ENCODE measurements at places on chromosomes 12 and 14.

- no peak for DNase-seq
These were observed 5.8 kb downstream of the SLC24A4 start for GRCh38 chr14:92328664-92329255.

DNA sequence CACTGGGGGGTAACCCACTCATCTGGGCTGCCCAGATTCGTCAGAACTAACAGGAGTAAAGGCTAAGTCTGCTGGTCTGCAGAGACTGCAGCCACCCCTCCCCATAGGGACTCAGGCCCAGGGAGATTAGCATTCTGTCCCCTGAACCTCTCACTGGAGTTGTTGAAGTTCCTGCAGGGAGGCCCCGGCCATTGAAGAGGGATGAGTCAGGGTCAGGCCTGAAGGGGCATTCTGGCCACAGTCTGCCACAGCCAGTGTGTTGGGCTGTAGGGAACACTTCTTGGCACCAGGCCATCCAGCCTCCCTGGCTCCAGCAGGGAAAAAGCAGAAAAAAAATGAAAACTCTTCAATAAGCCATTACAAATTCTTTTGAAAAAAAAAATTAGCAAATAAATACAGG, 35.3 kb downstream of the KLRK1 start:
- DNase-seq, result no peak

DNA sequence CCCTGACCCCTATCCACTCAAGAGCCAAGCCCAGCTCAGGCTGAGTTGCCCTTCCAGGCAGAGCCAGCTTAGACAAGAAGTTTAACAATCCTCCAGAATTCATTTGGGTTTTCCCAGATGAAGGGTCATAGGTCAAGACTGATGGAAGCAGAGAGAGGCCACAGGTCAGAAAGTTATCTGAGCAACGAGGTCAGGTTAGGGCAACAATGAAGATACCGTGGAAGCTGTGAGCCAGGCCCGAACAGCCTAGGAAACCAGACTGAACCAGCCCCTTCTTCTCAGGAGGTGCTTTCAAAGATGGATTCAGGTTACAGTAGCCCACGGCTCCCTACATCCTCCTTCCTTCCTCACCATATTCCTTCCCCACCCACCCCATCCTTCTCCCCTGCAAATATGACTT, 53.1 kb downstream of the RHOJ start:
- no peak for DNase-seq

- no peak for DNase-seq
These were observed 44.5 kb upstream of the ESRRB start for GRCh38 chr14:76331328-76332011.

DNA sequence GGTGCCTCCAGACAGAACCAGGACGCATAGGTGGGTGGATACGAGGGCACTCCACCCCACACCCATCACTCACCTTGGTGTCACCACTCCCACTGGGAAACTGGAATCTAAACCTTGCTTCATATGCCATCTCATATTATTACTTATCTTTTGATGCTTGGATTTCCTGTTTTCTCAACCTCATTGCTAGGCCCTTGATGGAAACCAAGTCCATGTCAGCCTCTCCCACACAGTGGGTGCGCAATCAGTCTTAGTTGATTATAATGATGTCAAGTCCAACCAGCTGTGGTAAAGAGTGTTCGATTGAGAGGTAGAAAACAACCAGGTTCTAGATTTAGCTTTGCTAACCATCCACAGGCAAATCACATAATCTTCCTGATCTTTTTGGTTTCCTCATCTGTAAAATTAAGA, 584 bp upstream of the DDHD1 start:
- DNase-seq, result no peak
